ENCODE measurements at places on chromosomes 4 and X. TPM values are rescaled to one million over a fixed set of nuclear protein-coding genes. Genes with fewer than 3 reads are reported as not detected.

- DNase-seq = no peak
- no peak overlapping the region for H3K27ac ChIP-seq
- H3K36me3 ChIP-seq = peaks cover 3% of the 10 kb centered on the region
- no peak overlapping the region for H3K4me3 ChIP-seq
- H3K27me3 ChIP-seq = no peaks in the 10 kb centered on the region
- H3K4me1 ChIP-seq = peaks cover 8% of the 10 kb centered on the region
Measured at GRCh38 chr4:139873111-139873860, 207.7 kb downstream of the MGST2 start.

GRCh38 chr4:5930876-5931275 is 38.0 kb upstream of the CRMP1 start:
- H3K4me1 ChIP-seq = no peaks in the 10 kb centered on the region
- H3K4me3 ChIP-seq = no peak overlapping the region
- H3K27me3 ChIP-seq = peaks cover 93% of the 10 kb centered on the region

- no peaks in the 10 kb centered on the region for H3K4me1 ChIP-seq
- no peak overlapping the region for H3K27ac ChIP-seq
- H3K4me3 ChIP-seq = no peak overlapping the region
- no peaks in the 10 kb centered on the region for H3K36me3 ChIP-seq
- DNase-seq = no peak
- peaks cover 35% of the 10 kb centered on the region for H3K27me3 ChIP-seq
Measured at GRCh38 chr4:77120886-77121508, 36.0 kb upstream of the CCNG2 start.

GRCh38 chrX:46485897-46486296 is 59.3 kb downstream of the ZNF674 start:
- H3K27ac ChIP-seq = no peak overlapping the region
- no peak for DNase-seq
- peaks cover 17% of the 10 kb centered on the region for H3K36me3 ChIP-seq
- no peak overlapping the region for H3K4me3 ChIP-seq
- no peaks in the 10 kb centered on the region for H3K4me1 ChIP-seq

The CTAG1B gene
- total RNA-seq = not detected

Data from left ventricle myocardium inferior (tissue), 1 donor.